Calu3 (cell line): ENCODE measurements at places on chromosomes 6 and 20. TPM values are rescaled to one million over a fixed set of nuclear protein-coding genes. Genes with fewer than 3 reads are reported as not detected.

NEURL2 gene
- total RNA-seq: 6.8 and 8.3 TPM in 2 replicates

DNA sequence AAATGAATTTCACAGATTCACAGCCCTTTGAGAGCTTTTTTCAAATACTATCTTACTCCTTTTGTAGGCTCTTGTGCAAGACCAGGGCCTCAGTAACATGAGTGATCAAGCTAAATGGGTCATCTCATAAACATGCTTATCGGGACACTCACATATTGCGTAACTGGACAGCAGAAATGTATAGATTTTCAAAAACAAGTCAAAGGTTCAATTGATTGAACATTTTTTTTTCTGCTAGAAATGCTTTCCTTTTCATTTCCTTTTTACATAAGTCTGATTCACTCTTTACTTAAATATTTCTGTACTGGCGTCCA lies 8.7 kb upstream of the SALL4 start:
- no peak overlapping the region for H3K4me3 ChIP-seq
- no peak overlapping the region for H3K27ac ChIP-seq
- DNase-seq: no peak

DEFB124 gene
- not detected in 2 replicates for total RNA-seq

GRCh38 chr6:112575309-112575834 lies 228.2 kb downstream of the RFPL4B start:
- no peak overlapping the region for H3K4me3 ChIP-seq
- no peak overlapping the region for H3K27ac ChIP-seq
- no peaks in the 10 kb centered on the region for H3K4me1 ChIP-seq
- no peaks in the 10 kb centered on the region for H3K36me3 ChIP-seq
- DNase-seq: no peak

- H3K27me3 ChIP-seq: peaks cover 27% of the 10 kb centered on the region
- peaks cover 12% of the 10 kb centered on the region for H3K4me1 ChIP-seq
- no peak overlapping the region for H3K4me3 ChIP-seq
Measured at GRCh38 chr6:84815896-84816735, 51.7 kb upstream of the TBX18 start.

FBXO9 gene
- 91.2 and 94.5 TPM in 2 replicates for total RNA-seq

DNA sequence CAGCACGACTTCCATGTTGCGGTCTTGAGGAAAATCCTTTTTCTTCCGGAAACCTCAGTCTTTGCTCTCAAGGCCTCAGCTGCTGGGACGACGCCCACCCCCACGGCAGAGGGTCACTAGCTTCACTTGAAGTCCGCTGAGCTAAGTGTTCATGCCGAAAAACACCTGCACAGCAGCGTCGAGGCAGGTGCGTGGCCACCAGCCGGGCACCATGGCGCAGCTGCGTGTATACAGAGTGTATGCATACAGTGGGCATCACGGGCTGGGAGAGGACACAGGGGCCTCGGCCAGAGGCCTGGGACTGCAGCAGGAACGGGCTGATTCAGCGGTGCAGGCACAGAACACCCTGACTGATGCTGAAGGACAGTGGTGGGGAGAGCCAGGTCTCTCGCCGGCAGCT lies 20.1 kb downstream of the KCNQ2 start:
- peaks cover 6% of the 10 kb centered on the region for H3K36me3 ChIP-seq
- H3K27ac ChIP-seq: no peak overlapping the region
- peaks cover 100% of the 10 kb centered on the region for H3K27me3 ChIP-seq
- H3K4me3 ChIP-seq: no peak overlapping the region
- peaks cover 2% of the 10 kb centered on the region for H3K4me1 ChIP-seq

PPP1R16B gene
- total RNA-seq: 0.10 TPM in 1 of 2 replicates, not detected in the other

- no peaks in the 10 kb centered on the region for H3K27me3 ChIP-seq
- peaks cover 65% of the 10 kb centered on the region for H3K36me3 ChIP-seq
- no peak overlapping the region for H3K27ac ChIP-seq
- DNase-seq: no peak
Measured at GRCh38 chr20:47638851-47639250, 137.2 kb downstream of the NCOA3 start.

DNA sequence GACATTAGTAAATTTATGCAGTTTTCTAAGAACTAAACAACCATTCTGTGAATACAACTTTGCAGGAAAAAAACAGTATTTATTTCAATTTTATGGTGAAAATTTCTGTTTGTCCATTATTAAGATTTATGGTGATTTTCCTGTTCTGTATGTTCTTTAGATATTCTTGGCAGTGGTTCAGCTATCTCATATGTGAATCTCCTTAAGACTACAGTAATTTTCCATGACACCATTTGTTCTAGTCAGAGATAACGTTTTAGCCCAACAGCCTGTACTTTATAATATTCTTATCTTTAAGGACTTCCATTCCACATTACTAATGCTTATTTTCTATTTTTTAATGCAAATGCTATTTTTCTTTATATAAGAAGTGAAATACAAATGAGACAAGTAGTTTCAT lies 504.0 kb downstream of the RFPL4B start:
- no peaks in the 10 kb centered on the region for H3K27me3 ChIP-seq
- no peak for DNase-seq
- H3K4me3 ChIP-seq: no peak overlapping the region
- H3K27ac ChIP-seq: no peak overlapping the region
- no peaks in the 10 kb centered on the region for H3K4me1 ChIP-seq

GRCh38 chr20:60589623-60590022 lies 631.4 kb downstream of the CDH26 start:
- H3K36me3 ChIP-seq: no peaks in the 10 kb centered on the region
- no peak overlapping the region for H3K27ac ChIP-seq
- H3K27me3 ChIP-seq: no peaks in the 10 kb centered on the region
- H3K4me1 ChIP-seq: no peaks in the 10 kb centered on the region
- no peak overlapping the region for H3K4me3 ChIP-seq

TPD52L1 gene
- total RNA-seq: 37.5 and 50.6 TPM in 2 replicates

CD83 gene
- 5.1 and 6.5 TPM in 2 replicates for total RNA-seq

DNA sequence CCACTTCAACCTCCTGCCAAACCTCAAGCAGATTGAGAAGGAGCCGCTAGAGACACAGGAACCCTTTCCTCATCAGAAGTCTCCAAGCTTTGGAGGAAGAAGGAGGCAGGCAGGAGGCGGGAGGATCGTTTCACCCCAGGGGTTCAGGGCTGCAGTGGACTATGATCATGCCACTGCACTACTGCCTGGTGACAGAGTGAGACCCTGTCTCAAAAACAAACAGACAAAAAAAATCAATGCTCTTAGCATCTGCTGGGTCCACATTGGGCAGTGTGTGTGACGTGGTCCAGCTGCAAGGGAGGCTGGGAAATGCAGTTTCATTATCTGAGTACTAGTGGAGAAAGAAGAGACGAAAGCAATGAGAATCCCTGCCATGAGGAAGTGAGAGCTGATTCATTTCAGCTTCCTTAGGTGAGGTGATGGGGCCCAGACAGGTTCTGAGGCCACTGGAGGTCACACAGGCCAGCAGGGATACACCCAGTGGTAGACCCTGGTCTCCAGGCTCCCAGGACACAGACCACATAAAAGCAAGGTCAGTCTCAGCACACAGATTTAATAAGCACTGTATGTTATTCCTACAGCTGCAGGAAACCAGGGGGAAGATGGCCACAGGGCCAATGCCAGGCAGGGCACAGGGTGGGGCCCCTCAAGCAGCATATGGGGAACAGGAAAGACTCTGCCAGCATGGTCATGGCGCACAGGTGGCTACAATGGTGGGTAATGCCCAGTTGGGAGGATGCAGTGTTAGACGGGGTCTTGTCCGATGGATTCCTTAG lies 4.3 kb downstream of the GFRA4 start:
- no peaks in the 10 kb centered on the region for H3K4me1 ChIP-seq
- no peak overlapping the region for H3K4me3 ChIP-seq
- no peaks in the 10 kb centered on the region for H3K36me3 ChIP-seq
- no peak overlapping the region for H3K27ac ChIP-seq
- peaks cover 45% of the 10 kb centered on the region for H3K27me3 ChIP-seq

DNA sequence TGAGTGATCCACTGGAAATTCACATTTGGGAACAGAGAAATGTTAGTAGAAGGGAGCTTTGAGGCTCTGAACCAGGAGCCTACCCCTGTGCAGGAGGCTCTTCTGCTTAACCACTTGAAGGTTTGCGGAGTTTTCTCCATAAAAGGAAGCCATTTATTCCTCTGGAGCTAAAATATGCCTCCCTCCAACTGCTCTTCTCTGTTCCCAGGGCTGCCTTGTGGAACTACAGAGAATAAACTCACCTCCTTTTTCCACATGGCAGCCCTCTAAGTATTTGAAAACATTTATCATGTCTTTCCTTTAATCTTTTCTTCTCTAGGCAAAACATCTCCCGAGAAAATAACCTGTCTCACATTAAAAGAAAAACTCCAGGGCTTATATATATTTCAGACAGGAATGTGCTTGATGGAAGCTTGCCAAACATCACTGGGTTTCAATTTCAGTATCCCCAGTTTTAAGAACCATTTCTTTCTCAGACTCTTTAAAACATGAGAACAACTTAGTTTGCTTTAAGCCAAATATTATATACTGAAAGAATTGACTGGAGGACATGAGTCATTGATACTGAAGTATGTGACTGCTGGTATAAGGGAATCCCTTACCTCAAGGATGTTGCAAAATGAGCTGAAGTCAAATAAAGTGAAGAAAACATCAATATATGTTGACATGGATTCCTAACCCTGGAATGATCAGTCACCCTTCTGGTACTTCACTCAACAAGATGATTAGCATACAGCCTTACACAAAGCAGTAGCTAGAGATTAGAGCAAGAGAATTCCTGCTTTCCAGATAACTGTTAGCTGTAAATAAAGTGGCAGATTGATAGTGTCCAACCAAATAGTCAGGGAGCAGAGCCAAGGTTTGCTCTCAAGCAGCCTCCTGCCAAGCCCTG lies 74.0 kb downstream of the ZBTB2 start:
- no peak for DNase-seq
- no peak overlapping the region for H3K27ac ChIP-seq
- no peak overlapping the region for H3K4me3 ChIP-seq
- H3K36me3 ChIP-seq: no peaks in the 10 kb centered on the region
- peaks cover 8% of the 10 kb centered on the region for H3K4me1 ChIP-seq
- H3K27me3 ChIP-seq: no peaks in the 10 kb centered on the region

GRCh38 chr20:8542110-8542486 lies 410.0 kb downstream of the PLCB1 start:
- no peak overlapping the region for H3K27ac ChIP-seq
- peaks cover 33% of the 10 kb centered on the region for H3K27me3 ChIP-seq
- H3K4me3 ChIP-seq: no peak overlapping the region
- H3K36me3 ChIP-seq: no peaks in the 10 kb centered on the region

RBM38 gene
- 29.5 and 32.0 TPM in 2 replicates for total RNA-seq

FOXA2 gene
- 1.1 and 2.1 TPM in 2 replicates for total RNA-seq

GRCh38 chr6:108364470-108364869 lies 69.6 kb downstream of the AFG1L start:
- H3K4me1 ChIP-seq: peaks cover 9% of the 10 kb centered on the region
- H3K4me3 ChIP-seq: no peak overlapping the region
- no peak overlapping the region for H3K27ac ChIP-seq
- DNase-seq: no peak
- H3K27me3 ChIP-seq: no peaks in the 10 kb centered on the region

COL12A1 gene
- 20.4 and 29.3 TPM in 2 replicates for total RNA-seq

SLC22A16 gene
- not detected in 2 replicates for total RNA-seq

DNA sequence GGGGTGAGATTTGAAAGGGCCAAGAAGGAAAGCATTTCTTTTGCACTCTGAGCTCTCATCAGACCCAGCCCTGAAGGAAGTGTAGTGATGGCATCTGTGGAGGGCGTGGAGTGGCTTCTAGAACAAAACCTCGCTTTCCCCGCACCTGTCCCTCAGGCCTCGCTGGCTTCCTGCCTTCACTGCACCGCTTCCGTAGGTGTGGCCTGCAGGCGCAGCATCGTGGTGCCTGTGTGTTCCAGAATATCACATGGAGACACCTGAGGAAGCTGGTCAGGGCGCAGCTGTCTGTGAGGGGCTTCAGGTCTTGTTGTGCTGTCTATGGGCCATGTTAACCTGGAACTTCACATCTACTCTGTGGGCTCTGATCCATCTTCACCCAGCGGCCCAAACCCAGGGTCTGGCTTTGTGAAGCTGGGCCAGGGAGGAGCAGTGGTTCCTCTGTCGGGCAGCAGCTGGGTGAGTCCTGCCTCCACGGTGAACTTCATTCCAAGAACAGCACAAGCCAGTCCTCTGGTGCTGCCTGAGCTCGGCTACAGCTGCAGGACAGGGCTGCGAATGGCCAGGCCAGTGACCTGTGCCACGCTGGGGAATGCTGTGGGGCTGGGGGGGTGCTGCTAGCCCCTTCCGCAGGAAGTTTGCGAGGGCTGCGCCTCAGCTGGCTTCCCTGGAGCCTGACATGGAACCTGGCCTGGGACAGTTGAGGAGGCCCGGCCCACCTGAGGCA lies 40.9 kb downstream of the DSTN start:
- no peaks in the 10 kb centered on the region for H3K4me1 ChIP-seq
- H3K27ac ChIP-seq: no peak overlapping the region
- no peak overlapping the region for H3K4me3 ChIP-seq
- no peak for DNase-seq

SMOC2 gene
- total RNA-seq: 0.73 and 1.1 TPM in 2 replicates

DNA sequence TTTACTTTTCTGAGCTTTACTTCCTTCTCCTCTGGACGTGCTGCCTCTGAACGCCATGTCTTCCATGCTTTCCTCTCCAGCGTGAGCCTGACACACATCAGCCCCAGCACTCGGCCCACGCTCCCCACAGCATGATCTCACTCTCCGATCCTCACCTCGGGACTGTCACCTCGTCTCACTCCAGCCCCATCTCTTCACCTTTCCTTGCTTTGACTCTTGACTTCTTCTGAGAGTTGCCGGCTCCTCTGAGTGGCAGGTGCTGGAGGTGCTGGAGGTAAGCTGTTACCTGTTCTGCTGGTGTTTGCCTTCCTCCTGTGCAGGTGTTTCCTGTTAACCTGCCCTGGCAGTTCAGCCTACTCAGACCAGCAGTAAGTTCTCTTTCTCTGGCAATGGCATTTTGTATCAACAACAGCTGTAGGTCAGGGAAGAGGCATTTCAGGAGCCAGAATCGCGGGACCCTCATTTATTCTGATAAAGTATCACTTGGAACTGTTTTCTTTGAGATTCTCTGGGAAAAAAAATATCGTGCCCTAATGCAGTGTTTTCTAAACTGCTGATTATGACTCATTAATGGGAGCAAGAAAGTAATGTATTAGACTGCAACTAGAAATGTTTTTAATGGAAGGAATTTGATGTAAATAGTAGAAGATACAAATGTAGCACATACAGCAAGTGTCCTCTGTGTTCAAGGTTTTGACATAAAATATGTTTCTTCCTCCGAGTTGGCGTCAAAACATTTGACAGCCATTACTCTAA lies 106.5 kb downstream of the ARID1B start:
- peak overlapping the region; percentile 65 for H3K4me3 ChIP-seq
- H3K27me3 ChIP-seq: no peaks in the 10 kb centered on the region
- peak overlapping the region; percentile 84 for H3K27ac ChIP-seq

DNA sequence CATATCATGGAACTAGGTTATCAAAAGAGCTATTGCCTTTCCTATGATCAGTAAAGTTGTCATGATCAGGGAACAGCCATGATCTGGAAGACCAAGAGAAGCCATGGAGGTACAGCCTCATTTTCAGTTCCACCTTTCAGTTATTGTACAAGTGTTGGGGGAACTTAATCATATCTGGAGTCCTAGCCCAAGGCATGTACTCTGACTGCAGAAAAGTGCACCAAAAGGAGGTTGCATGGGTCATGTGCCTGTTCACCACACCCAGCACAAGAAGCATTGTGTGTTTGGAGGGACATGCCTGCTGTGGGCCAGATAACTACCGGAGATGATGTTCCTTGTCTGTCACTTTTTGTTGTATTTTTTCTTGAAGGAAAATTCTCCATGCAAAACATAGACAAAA lies 185.8 kb upstream of the MAN1A1 start:
- no peak for DNase-seq
- no peak overlapping the region for H3K4me3 ChIP-seq
- H3K27me3 ChIP-seq: no peaks in the 10 kb centered on the region

SLC22A7 gene
- not detected in 2 replicates for total RNA-seq

SPATA25 gene
- 3.8 and 5.8 TPM in 2 replicates for total RNA-seq
